ENCODE measurements at places on chromosomes 3 and 15.

DNA sequence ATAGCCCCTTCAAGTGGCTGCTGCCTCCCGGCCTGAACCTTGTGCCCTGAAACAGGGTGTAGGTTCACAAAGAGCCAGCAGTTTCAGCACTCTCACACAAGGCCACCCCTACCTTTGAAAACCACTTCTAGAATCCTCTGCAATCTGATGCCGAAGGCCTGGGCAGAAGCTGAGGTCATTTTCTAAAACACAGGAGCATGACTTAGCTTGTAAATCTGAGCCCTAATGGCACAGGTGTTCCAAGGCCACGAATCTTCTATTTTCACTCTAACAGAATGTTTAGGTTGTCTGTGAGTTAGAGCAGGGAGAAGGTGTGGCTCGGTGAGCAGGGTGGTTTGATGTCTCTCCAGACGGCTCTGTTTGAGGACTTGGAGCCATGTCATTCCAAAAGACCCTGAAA, 62.3 kb downstream of the SYNM start:
- no peak for DNase-seq

DNA sequence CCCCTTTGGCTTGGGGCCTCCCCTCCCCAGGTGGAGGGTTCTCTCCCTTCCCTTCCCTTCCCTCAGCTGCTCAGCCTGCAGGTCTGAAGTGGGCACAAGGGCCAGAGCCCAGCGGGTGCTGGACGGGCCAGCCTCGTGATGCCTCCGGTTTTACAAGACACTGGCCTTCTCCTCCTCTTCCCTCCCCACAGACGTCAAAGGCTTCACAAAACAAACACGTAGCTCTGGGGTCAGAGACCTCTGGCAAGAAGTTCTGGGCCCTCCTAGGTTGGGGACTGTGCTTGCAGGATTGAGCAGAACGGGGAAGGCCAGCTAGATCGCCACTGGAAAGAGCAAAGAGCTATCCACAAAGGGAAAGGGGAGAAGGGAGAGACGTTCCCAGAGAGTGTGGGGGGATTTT, 81.4 kb upstream of the TPM1 start:
- DNase-seq = no peak

GRCh38 chr3:62805106-62805505, 70.1 kb downstream of the CADPS start:
- no peak for DNase-seq

GRCh38 chr3:12969486-12969885, 103.7 kb downstream of the IQSEC1 start:
- DNase-seq = no peak

DNA sequence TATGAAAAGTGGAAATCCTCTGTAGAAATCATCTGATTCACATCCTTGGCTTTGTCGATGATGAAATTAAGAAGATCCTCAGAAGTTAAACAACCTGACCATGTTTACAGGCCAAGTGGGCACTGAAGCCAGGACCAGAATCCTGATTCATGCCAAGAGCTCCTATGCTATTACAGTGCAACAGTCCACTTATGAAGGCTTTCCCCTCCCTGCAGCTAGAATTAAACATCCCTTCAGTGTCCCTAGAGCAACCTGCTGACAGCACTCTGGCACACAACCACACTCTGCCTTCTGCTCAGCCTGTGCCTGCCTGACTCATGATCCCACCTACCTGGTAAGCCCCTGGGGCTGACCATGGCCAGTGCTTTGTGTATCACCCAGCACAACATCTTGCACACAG, 33.8 kb downstream of the TXNRD3 start:
- no peak for DNase-seq

DNA sequence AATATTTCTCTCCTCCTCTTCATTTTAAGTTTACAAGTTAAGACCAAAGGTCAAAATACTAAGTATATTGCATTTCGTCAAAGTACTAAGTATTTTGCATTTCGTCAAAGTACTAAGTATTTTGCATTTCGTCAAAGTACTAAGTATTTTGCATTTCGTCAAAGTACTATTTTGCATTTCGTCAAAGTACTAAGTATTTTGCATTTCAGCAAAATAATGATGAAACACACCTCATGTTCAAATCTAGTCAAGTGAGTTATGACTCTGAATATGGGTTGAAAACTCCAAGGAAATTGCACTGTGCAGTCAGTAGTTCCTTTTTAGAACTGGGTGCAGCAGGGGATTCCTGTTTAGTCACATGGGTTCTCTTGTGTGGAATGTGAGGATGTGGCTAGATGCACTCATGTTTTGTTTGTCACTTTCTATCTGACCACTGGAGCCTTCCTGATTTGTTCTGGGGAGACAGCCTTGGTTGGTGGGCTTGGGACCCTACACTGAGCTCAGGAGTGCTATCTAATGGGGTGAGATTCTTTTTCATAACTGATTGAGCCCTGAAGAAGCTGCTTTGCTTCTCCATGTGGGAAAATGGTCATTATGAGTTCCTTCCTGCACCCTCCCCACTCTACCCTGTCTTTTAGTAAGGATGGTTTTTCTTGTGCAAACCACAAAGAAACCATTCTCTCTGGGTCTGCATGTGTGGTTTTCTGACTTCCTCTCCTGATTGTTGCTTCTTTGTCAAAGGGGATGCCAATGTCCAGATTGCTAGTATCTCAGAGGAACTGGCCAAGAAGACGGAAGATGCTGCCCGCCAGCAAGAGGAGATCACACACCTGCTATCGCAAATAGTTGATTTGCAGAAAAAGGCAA, 73.4 kb downstream of the CCK start:
- no peak for DNase-seq

- no peak for DNase-seq
Observed at GRCh38 chr3:30631243-30631904, 25.0 kb downstream of the TGFBR2 start.

DNA sequence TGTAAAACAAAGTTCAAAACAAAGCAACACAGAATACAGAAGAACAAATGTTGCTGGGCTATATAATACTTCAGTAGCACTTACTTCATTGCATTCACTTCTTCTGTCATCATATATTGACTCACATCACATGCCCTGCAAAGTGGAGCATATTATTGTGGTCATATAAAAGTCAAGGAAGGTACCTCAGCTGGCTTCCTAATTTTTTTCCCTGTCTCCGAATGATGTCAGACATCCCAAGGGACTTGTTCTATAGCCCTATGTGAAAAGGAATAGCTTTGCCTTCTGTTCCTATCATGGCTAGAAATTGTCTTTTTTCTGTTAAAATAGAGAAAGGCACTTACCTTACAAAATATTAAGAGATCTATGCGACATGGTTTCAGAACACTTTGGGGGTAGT, 109.4 kb downstream of the LRTM1 start:
- no peak for DNase-seq

- DNase-seq = no peak
Observed at GRCh38 chr3:85627932-85628331, 669.1 kb downstream of the CADM2 start.
